Activated CD8-positive, alpha-beta memory T cell treated with anti-CD3 and anti-CD28 coated beads, Interleukin-2, amount 50 U/mL, for 4 hours (primary cell): ENCODE measurements at places on chromosomes 11 and 22.
A peak's percentile ranks its signal among the peaks of the same experiment; 100 is the strongest.

DNA sequence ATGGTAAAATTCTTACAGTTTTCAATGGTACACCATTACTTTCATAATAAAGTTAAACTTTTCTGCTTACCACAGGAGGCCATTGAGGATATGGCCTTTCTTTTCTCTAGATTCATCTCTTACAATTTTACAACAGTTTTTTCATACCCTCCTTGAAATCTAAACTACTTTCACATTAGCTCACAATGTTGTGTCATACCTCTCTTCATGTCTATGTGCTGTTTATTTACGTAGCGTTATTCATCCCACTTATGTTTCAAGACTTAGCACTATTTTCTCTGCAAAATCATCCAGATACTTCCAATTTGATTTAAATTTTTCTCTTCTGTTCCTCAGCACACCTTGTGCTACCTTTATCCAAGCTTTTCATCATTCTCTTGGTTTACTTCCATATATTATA, 123.3 kb downstream of the METTL15 start:
- DNase-seq: no peak

DNA sequence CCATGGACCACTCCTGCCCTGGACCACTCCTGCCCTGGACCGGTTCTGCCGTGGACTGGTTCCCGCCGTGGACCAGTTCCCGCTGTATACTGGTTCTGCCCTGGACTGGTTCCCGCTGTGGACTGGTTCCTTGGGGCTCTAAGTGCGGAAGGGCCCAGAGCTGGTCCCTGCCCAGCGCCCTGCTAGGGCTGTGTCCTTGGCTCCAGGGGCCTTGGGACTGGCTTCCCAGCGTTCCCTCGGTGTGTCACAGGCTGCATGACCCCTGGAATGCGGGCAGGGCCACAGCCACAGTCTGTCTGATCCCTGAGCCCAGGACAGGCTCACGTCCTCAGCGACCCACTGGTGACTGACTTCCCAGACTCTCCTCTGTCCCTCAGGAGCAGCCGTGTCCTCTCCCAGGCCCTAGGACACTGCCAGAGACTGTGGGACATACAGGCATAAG, 412.2 kb downstream of the TBC1D22A start:
- no peak for DNase-seq

DNA sequence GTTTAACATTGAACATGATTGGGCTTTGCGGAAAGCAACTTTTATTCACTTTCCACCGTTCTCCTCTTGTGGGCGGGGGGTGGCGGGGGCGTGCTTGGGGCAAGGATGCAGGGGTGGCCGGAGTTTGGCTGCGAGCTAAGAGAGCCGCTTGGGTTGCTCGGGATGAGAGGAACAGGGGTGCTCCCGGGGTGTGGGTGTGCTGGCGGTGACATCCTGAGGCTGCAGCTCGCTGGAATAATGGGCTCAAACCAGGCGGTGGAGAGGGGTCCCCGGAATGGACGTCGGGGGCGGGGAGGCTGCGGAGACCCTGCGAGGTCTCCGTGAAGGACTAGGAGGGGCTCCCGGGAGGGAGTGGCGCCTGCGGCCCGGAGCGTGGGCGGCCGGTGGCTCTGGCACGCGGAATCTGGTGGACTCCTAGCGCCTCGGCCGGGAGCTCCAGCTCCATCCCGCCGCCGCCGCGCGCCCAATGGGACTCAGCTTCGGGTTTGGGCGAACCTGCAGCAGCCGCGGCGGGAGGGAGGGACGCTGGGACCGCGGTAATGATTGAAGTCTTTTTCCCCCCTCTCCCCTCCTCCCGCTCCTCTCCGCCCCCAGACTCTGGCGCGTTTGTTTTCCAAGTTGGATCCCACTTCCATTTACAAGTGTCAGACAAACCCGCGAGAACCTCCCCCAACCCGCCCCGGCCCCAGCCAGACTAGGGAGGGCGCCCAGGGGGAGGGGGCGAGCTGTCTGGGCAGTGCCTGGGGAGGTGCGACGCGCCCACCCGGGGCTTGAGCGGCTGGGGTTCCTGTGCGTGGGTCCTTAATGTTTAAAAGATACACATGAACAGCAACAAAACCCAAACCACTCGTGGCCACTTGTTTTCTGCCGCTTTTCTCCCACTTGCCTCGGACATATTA, 2.0 kb downstream of the FAT3 start:
- DNase-seq: no peak

- DNase-seq: no peak
Observed at GRCh38 chr11:111642542-111642941, 40.3 kb downstream of the SIK2 start.

GRCh38 chr11:34180040-34180813, 74.8 kb downstream of the NAT10 start:
- no peak for DNase-seq

GRCh38 chr11:41713030-41713429, 253.6 kb upstream of the LRRC4C start:
- no peak for DNase-seq

DNA sequence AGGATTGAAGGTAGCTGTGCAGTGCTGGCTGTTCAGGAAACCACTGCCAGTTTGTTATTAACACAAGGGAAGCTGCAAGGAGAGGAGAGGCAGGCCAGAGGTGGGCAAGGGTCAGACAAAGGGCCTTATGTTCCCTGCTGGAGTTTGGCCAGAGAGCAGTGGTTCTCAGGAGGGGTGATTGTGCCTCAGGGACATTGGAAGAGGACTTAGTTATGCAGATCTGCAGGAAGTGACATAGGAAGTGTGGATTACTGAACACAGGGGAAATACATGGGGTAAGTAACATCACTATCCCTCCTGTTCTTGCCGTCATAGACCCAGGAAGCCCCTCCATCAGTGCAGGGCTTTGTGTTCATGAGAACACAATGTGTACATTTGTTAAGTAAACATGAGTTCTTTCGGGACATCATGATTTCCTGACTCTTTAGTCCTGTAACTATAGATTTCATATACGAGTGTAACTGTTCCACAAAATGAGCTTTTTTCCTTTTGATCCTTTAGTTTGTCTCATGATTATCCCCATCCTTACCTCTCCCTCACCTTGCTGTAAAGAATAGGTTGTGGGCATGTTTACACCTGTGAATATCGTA, 5.9 kb downstream of the SRRD start:
- DNase-seq: no peak

GRCh38 chr11:19571906-19572305, 140.7 kb upstream of the NAV2 start:
- no peak for DNase-seq

- DNase-seq: no peak
Observed at GRCh38 chr22:40422558-40423309, 52.3 kb downstream of the SGSM3 start.

- DNase-seq: no peak
Observed at GRCh38 chr11:59180168-59180776, 8.3 kb downstream of the DTX4 start.

GRCh38 chr11:285021-285893, 3.7 kb upstream of the PGGHG start:
- peak; percentile 13 for DNase-seq

- DNase-seq: no peak
Observed at GRCh38 chr22:43232445-43232844, 45.5 kb upstream of the TTLL12 start.

- DNase-seq: no peak
Observed at GRCh38 chr11:1896923-1897322, 5.2 kb upstream of the PRR33 start.

DNA sequence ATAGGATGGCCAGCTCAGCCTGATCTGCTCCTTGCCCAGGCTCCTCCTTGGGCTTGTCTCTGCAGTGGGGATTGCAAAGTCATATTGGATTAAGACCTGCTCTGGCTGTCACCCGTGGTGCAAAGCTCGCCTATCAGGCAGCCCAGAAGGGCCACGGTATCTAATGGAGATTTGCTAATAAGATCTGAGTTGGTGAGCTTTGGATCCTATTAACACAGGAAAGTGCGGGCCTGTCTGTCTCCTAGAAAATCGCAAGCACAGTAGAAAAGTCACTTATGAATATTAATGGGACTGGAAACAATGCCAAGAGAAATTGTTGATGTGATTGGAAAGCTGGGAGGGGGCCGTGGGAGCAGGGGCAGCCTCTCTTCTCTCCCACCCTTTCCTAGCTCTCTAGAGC, 72.8 kb downstream of the CHST1 start:
- no peak for DNase-seq

- DNase-seq: no peak
Observed at GRCh38 chr11:74546752-74547151, 45.6 kb upstream of the POLD3 start.

GRCh38 chr11:111229604-111230003, 15.9 kb upstream of the POU2AF2 start:
- no peak for DNase-seq
